Left lung (tissue), 14 donors: ENCODE measurements at places on chromosomes 3 and 15.
A peak's percentile ranks its signal among the peaks of the same experiment; 100 is the strongest.

GRCh38 chr3:89114841-89115223, 7.4 kb downstream of the EPHA3 start:
- DNase-seq: no peak

GRCh38 chr3:172560026-172560425, 36.8 kb upstream of the TNFSF10 start:
- DNase-seq: no peak

DNA sequence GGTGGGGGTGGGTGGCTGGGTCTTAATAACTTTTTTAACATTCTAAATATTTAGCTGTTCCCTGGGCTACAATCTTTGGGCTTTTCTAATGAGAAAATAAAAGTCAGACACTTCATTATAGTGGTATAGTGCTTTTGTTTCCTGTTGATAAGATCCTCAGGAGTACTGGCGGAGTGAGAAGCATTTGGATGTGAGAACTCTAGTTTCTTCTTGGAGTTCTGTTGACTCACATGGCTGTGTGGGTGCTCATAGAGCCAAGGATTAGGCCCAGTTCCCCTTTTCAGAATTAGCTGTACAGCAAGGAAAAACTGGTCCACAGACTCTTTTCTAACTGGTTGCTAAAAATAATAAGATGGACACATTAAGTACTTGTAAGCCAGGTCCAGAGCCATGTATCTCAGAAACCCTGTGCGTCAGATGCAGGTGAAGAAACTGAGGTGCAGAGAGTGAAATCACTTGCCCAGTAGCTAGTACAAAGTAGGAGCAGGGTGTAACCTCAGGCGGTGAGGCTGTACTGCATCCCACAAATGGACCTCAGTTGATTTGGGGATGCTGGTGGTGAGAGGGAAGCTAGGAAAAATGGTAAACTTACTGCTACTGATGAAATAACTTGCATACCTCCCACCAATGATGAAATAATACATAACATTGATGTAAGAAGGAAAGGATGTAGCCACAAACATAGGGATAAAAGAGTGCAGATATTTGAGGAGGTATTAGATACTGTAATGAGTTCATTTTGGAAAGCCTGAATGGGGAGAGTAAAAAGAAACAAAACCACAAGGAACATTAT, 2.3 kb downstream of the ITPR1 start:
- DNase-seq: no peak

DNA sequence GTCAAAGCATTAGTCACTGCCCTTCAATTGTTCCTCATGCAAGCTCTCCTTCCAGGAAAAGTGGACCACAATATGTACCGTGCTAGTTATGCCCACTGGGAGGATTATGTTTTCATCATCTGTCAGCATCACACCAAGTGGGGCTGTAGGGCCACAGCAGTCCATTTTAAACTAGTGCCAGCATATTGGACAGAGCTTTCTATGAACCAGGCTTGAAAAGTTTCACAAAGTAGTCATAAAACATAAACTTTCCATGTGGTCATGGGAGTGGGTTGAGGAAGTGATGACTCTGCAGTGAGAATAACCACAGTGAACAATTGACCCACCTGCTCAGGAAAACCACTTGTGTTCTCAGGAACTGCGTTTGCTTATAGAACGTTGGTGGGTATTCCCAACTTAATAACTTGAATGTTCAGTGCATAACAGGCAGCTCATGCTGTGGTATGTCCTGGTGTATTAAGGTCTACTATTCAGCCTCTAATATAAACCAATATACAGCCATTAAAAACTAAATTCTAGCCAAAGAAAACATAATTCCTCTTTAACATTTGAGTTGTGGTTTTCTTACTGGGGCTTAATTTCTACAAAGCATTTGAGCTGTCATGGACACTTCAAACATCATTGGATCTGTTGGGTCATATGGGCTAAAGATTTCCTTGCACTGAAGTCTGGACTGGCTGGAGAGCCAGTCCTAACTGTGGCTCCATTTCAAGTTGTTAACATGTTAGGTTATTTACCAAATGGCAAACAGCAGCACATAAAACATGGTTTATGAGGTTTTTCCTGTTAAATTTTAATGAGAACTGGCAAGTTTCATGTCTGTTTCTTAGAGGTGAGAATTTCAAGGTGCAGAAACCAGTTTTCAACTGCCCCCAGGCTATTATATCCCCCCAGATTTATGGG, 274.1 kb downstream of the OTOL1 start:
- no peak for DNase-seq

DNA sequence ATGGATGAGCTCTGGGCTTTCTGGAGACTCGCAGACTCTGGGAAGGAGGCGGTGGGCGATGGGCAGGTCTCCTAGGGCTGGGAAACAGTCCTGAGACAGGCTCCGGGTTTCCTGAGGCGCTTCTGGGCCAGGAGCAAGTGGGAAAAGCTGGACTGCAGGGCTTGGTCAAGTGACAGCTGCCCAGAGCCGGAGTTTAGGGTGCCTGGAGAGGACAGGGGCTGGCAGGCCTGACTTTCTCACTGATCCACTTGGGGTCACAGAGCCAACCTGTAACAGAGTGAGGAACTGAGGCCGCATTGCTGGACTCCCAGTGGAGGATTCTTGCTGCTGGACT, 107.9 kb downstream of the APBA2 start:
- no peak for DNase-seq

- no peak for DNase-seq
These were observed 887.0 kb downstream of the ROBO1 start for GRCh38 chr3:78880603-78881461.

DNA sequence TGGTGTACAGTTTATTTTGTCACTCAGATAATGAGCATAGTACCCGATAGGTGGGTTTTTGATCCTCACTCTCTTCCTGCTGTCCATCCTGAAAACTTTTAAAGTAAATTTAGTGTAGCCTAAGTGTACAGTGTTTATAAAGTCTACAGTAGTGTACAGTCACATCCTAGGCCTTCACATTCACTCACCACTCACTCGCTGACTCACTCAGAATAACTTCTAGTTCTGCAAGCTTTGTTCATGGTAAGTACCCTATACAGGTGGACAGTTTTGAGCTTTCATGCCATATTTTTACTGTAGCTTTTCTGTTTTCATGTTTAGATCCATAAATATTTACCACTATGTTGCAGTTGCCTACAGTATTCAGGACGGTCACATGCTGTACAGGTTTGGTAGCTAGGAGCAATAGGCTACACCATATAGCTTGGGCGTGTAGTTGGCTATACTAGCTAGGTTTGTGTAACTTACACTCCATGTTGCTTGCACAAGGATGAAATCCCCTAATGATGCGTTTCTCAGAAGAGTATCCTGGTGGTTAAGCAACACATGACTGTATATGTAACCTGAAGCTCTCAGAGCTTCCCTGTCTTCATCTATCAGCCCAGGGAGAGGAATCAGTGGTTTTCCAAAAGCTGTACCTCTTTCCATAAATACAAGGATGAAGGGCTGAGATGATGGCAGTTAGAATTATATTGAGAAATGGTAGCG, 87.6 kb upstream of the SLC25A26 start:
- DNase-seq: no peak

- peak; percentile 53 for DNase-seq
These were observed at the start of gene MAP6D1 for GRCh38 chr3:183825456-183826161. TSS of gene MAP6D1 (minus strand) at chr3:183825577. CDS start at chr3:183825547, 30 bp downstream.

GRCh38 chr3:149401212-149401925, 23.9 kb upstream of the TM4SF1 start:
- DNase-seq: no peak

- DNase-seq: no peak
These were observed 254.4 kb upstream of the THBS1 start for GRCh38 chr15:39326306-39326975.
